ENCODE measurements at places on chromosomes 1 and 21.

GRCh38 chr1:47809301-47810084 lies 187.7 kb downstream of the TRABD2B start:
- DNase-seq, result no peak

GRCh38 chr21:36175771-36176565 lies 19.3 kb downstream of the DOP1B start:
- DNase-seq, result no peak

DNA sequence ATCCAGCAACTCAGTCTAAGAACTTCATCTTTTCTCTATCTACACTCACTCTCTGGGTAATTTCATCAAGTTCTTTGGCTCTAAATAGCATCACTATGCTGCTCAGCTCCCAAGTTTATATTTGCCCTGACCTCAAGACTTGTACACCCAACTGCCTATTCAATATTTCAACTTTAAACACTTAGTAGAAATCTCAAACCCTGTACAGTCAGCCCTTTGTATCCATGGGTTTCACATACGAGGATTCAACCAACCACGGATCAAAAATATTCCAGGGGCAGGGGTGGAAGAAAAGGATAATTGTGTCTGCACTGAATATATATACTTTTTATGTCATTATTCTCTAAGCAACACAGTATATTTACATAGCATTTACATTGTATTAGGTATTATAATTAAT lies 13.9 kb downstream of the ASH1L start:
- no peak for DNase-seq

DNA sequence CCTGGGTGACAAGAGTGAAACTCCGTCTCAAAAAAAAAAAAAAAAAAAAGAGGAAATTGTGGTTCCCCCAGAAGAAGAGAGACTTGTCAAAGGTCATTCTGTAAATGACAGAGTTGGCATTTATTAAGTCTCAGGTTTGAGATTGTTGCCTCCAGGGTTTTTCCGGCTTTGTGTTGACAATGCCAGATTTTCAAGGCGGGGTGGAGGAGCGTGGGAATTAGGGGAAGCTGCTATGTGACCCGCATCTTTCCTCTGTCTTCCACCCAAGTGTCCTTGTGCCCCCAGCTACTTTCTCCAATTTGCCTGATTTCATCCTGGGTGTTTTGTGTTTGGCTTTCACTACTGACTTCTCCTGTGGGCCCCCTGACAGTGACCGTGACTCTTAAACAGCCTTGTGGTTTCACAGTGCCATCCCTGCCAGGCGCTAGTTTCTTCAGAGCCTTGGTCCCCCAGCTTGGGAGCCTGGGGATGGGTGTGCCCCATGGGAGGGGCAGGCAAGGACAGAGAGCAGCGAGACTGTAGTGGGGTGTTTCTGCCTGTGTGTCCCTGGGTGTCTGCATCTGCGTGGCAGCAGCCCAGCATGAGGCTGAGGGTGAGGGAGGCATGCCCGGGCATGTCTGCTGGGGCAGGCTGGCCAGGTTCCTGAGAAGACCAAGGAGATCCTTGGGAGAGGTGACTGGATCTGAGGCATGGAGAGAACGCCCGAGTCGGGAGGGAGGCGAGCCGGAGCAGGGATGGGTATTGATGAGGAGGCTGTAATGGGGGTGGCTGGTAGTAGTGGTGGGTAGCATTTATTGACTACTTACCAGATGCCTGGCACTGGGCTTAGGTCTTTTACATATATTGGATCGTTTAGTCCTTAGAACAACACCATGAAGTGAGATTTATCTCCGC lies 46.3 kb downstream of the IER5 start:
- DNase-seq, result no peak

DNA sequence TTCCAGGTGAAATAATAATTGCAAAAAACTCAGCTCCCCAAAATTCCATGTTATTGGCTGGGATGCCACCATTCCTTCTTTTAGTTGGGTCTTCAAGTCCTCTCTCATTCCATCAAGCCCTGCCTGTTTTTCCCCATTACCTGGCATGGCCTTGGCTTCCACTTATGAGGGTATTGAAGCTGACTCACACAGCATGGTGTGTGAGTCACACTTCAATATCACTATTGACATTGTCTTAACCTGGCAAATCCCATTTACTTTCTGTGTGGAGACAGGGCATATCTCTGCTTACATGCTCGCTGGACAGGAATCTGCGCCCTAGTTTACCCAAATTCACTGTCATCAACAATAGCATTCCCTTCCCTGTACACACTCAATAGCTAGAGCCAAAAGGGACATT lies 1806.8 kb downstream of the BRINP3 start:
- no peak for DNase-seq
